ENCODE measurements at places on chromosomes 4 and X. TPM values are rescaled to one million over a fixed set of nuclear protein-coding genes. Genes with fewer than 3 reads are reported as not detected.

GRCh38 chr4:83010522-83011318 lies at the start of gene LIN54:
Gene LIN54 (minus strand): TSS chr4:83010823. CDS start chr4:82984844, 25,979 bp downstream.
- peak; percentile 88 for DNase-seq
- H3K27me3 ChIP-seq, result no peaks in the 10 kb centered on the region
- H3K4me3 ChIP-seq, result peak within 1 kb of the TSS; percentile 96
- H3K27ac ChIP-seq, result peak within 1 kb of the TSS; percentile 91
- peaks cover 27% of the 10 kb centered on the region for H3K4me1 ChIP-seq
- H3K36me3 ChIP-seq, result no peaks in the 10 kb centered on the region

DNA sequence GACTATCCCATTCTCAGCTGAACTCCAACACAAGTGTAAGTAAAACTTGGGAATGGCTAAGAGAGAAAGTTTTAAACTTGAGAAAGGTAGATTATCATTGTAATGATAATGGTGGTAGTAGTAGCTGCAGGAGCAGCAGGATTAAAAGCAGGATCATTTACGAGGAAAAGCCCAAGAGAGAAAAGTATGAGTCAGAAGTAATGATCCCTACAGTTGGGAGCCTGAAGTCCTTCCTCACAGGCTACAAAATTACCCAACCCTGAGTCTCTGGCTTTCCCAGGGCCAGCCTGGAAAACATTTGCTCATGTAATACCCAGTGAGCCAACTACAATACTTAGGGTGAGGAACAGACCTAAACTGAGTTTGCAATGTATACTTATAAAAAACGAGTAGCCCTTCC lies 4.4 kb upstream of the PRDM8 start:
- no peak for DNase-seq
- peaks cover 4% of the 10 kb centered on the region for H3K4me1 ChIP-seq
- H3K27me3 ChIP-seq, result no peaks in the 10 kb centered on the region
- H3K4me3 ChIP-seq, result no peak overlapping the region
- H3K27ac ChIP-seq, result no peak overlapping the region

DNA sequence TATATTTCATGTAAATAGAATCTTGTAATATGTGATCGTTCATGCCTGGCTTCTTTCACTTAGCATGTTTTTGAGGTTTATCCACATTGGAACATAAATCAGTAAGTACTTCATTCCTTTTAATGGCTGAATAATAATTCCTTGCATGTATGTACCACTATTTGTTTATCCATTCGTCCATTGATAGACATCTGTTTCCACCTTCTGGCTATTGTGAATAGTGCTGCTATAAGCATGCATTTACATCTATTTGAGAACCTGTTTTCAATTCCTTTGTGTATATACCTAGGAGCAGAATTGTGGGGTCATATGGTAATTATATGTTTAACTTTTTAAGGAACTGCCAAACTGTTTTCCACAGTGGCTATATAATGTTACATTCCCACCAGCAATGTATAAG lies 356.7 kb upstream of the DIPK2B start:
- H3K4me1 ChIP-seq, result no peaks in the 10 kb centered on the region
- no peaks in the 10 kb centered on the region for H3K36me3 ChIP-seq
- no peak overlapping the region for H3K27ac ChIP-seq

DNA sequence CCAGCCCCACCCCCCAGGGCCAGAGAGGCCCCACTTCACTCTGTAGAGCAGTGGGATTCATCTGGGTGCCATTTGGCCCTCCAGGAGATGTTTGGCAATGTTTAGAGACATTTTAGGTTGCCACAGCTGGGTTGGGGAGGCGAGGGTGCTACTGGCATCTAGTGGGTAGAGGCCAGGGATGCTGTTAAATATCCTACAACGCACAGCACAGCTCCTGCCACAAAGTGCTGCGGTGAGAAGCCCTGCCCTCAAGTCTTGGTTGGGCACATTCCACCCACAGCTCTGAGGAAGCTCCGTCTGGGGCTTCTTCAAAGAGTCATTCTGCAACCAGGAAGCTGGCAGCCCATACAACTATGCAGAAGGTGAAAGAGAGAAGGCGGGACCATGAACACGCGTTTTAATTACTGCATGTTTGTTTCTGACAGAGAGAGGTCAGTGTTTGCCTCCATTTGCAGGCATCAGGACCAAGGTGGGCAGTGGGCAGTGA lies 48.1 kb upstream of the FAM9C start:
- peak overlapping the region; percentile 66 for H3K4me3 ChIP-seq
- peaks cover 87% of the 10 kb centered on the region for H3K4me1 ChIP-seq
- DNase-seq, result peak; percentile 68

- DNase-seq, result peak; percentile 15
- no peaks in the 10 kb centered on the region for H3K27me3 ChIP-seq
- H3K27ac ChIP-seq, result peak overlapping the region; percentile 84
- H3K4me3 ChIP-seq, result peak overlapping the region; percentile 91
Measured at GRCh38 chr4:142567199-142567598, 278.9 kb downstream of the INPP4B start.

GRCh38 chrX:95945528-95945927 lies 739.1 kb upstream of the DIAPH2 start:
- no peaks in the 10 kb centered on the region for H3K36me3 ChIP-seq
- no peak overlapping the region for H3K27ac ChIP-seq
- no peak overlapping the region for H3K4me3 ChIP-seq
- H3K27me3 ChIP-seq, result no peaks in the 10 kb centered on the region

Gene SORCS2
- not detected for polyA plus RNA-seq

Gene CSAG2
- polyA plus RNA-seq, result not detected

DNA sequence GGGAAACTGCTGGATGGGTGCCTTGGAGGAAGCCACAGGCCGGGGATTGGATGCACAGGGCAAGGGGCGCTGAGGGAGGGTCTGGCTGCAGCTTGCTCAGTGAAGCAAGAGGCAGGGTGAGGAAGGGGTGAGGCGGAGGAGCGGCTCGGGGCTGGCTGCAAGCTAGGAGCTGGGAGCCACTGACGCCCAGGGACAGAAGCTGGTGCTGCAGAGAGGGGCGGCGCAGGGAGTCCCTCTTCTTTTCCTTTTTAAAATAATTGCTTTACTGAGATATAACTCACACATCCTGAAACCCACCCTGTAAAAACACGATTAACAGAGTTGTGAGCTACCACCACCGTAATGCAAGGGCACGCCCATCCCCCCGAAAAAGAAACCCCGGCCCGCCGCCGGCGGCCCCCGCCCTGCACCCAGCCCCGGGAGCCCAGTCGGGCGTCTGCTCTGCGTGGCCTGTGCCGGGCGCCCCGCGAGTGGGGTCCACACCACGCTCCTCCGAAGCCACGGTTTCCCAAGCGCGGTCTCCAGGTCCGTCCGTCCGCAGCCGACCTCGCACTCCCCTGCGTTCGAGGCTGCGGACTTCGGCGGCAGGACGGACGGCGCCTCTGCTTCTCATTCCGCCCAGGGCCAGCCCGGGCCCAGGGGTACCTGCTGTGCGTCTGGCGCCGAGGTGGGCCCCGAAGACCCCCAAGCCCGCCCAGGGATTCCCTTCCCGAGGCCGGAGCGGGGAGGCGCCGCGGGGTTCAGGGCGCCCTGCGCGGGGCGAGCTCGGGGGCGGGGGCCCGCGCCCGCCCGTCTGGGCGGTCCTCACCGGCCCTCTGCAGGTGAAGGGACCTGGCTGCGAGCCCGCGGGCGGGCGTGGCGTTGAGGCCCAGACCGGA lies 866 bp upstream of the UVSSA start:
- H3K27ac ChIP-seq, result peak overlapping the region; percentile 93
- peaks cover 4% of the 10 kb centered on the region for H3K36me3 ChIP-seq
- peak; percentile 62 for DNase-seq
- H3K27me3 ChIP-seq, result no peaks in the 10 kb centered on the region

Gene NPY5R
- polyA plus RNA-seq, result not detected

- no peak for DNase-seq
- peaks cover 59% of the 10 kb centered on the region for H3K36me3 ChIP-seq
- no peak overlapping the region for H3K27ac ChIP-seq
- H3K4me1 ChIP-seq, result no peaks in the 10 kb centered on the region
Measured at GRCh38 chr4:17502756-17503155, 9.1 kb downstream of the QDPR start.

Gene TCEAL5
- polyA plus RNA-seq, result not detected

- no peak overlapping the region for H3K4me3 ChIP-seq
- no peak overlapping the region for H3K27ac ChIP-seq
- H3K27me3 ChIP-seq, result no peaks in the 10 kb centered on the region
- H3K36me3 ChIP-seq, result no peaks in the 10 kb centered on the region
Measured at GRCh38 chr4:60989141-60989540, 211.0 kb upstream of the ADGRL3 start.

GRCh38 chr4:31877429-31877828 lies 1157.3 kb downstream of the PCDH7 start:
- H3K36me3 ChIP-seq, result no peaks in the 10 kb centered on the region
- no peaks in the 10 kb centered on the region for H3K4me1 ChIP-seq
- H3K27ac ChIP-seq, result no peak overlapping the region
- no peak overlapping the region for H3K4me3 ChIP-seq

DNA sequence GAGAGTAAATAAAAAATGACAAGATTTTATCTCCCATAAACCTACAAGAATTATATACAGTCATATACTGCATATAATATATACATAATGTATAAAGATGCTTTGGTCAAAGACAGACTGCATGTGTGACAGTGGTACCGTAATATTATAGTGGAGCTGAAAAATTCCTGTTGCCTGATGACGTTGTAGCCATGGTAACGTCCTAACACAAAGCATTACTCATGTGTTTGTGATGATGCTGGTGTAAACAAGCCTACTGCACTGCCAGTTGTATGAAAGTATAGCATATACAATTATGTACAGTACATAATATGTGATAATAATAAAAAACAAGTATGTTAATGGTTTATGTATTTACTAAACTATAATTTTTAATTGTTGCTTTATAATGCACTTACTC lies 245.2 kb upstream of the CENPE start:
- no peak for DNase-seq
- no peaks in the 10 kb centered on the region for H3K27me3 ChIP-seq
- H3K27ac ChIP-seq, result no peak overlapping the region
- H3K4me1 ChIP-seq, result no peaks in the 10 kb centered on the region
- no peak overlapping the region for H3K4me3 ChIP-seq

DNA sequence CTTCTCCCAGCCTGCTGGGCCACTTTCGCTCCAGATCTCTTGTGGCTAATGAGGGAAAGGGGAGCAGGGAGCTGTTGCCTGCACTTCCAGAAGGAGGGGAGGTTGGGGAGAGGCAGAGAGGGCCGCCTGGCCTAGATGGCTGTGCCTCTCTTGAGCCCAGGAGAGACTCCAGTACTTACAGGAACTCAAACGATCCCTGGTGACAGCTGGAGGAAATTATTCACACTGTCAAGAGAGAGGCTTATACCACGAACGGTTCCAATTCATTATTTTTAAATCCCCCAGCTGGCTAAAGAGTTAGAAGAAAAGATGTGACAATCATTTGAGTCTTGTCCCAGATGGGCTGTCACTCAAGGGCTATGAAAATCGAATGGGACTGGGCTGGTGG lies 96.1 kb downstream of the PHKA2 start:
- H3K27ac ChIP-seq, result no peak overlapping the region
- H3K4me1 ChIP-seq, result peaks cover 17% of the 10 kb centered on the region
- no peak for DNase-seq
- no peak overlapping the region for H3K4me3 ChIP-seq
